Large intestine (tissue), 12 donors: ENCODE measurements at places on chromosomes 6 and 20. TPM values are rescaled to one million over a fixed set of nuclear protein-coding genes. Genes with fewer than 3 reads are reported as not detected.

- DNase-seq = no peak
Observed at GRCh38 chr6:25498505-25498904, 153.5 kb upstream of the SCGN start.

DNA sequence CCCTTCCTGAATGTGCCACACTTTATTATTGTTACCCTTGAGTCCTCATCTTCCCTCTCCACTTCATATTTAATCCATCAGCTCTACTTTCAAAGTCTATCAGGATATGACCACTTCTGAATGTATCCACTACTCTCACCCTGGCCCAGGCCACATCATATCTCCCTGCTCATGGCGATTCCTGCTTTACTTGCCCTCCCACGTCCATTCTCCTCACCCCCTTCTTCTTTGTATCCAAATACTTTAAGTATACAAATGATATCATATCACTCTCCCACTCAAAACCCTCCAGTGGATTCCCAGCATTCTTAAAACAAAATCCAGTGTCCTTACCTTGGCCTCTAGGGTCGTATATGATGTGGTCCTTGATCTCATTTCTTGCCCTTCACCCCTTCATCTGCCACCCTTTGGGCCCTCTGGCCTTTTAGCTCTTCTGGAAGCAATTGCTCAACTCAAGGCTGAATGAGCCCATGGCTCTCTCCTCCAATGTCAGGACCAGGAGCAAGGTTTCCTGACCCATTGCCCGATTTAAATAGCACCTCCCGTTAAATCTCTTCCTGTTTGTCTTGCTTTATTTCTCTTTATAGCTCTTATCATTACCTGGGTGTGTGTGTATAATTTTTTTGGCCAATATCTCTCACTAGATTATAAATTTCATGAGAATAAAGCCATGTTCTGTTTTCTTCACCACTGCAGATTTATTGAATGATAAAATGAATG is 205.9 kb upstream of the ECI2 start:
- DNase-seq = no peak

- DNase-seq = no peak
Observed at GRCh38 chr6:154434662-154435061, 75.8 kb downstream of the CNKSR3 start.

DNA sequence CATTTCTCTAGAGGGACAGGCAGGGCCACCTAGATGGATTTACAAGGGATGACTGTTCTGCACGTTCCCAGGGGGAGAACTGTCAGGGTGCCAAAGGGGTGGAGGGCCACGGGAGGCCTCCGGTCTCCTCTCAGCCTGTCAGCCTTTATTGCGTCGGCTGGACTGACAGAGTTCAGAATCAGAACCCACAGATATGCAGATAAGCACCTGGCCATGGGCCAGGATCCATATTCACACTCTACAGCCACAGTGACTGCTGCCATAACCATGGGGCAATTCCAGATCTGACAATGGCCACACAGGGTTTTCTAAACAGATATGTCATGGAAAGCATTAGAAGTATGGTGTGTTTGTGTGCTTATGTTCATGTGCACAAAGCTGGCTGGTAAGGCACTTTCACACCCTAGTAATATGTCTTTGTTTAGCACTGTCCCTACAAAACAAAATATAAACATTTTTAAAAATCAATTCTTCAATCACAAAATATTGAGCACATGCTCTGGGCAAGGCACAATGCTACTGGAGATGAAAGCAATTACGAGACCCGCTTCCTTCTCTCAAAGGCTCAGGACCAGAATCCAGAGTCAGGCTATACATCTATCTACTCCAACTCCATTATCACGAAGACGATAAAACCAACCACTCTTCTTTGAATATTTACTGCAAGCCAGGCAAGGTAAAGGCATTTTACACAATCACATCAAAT is 29.1 kb downstream of the TRAM2 start:
- peak; percentile 72 for DNase-seq

DNA sequence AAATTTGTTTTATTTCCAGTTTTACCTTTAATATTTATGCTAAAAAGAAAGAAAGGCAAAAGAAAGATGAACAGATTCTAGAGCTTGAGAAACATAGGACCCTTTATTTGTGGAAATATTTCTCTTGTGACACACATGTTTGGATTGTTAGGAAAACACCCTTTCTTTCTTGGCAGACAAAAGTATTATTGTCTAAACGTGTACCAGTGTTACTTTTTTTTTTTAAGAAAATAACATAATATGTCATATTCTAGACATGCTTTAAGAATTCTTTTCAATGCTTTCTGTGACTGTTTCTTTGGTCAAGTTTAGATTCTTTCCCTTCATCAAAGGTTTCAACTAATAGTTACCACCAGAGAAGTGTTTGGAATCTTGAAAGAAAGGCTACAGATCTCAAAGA is 183.4 kb upstream of the CNR1 start:
- no peak for DNase-seq

Gene PHF3
- 54.8 TPM for polyA plus RNA-seq
